CD4-positive, alpha-beta T cell treated with Interferon gamma for 1 hour (primary cell): ENCODE measurements at places on chromosomes 16 and 17.

GRCh38 chr16:86827521-86827920 is 249.2 kb downstream of the FOXL1 start:
- no peak for DNase-seq

DNA sequence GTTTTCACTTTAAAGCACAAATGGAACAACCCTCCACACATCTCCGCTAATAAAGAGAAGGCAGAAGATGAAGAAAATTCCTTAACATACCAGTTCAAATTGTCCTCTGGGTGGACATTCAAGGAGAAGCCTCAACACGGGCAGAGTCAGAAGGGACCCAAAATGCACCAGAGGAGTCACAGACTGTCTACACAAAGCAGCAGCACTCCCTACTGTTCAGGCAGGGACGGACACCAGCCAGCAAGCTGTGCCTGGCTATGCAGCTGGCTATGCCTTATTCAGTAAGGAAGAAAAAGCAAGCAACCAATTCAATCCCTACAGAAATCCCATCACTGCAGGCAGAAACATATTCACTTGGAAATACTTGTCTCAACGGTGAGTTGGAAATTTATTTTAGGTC is 8.1 kb downstream of the DNAJC7 start:
- no peak for DNase-seq

GRCh38 chr17:64006361-64007088 is 8.4 kb downstream of the PRR29 start:
- no peak for DNase-seq

- DNase-seq, result no peak
These were observed 554 bp downstream of the MTSS2 start for GRCh38 chr16:70685061-70685937.

DNA sequence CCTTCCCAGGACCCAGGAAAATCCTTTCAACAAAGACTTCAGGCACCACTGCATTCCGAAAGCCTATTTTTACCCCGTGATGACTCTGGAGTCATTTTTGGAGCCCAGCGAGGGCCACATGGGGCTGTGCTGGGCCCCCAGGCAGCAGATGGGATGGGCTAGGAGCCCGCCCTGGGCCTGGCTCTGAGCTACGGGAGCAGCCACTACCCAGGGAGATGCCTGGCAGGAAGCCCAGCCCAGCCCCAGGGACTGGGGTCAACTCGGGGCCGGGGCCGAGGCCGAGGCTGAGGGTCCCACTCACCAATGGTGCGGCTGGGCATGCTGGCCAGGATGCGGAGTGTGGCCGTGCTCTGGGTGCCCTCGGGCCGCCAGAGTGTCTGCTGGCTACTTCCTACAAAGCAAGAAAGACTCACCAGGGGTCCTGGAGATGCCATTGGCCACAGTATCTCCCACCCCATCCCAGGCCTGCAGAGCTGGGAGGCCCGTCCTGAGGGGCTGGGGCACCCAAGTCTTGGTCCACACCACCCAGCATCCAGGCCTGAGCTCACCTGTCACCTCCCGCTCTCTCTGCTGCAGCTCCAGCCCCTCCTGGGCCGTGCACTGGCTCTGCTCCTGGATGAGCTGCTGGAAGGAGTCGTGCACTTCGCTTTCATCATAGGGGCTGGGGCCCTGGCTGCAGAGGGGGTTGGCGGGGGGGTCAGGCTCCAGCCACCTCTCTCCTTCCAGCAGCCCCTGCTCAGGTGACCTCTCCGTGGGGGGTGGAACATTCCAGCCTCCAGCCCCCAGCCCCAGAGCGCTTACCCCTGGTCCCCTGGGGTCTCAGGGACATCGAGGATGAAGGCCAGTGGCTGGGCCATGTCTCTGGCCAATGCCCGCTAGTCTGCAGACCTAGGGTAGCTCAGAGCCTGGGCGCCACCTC is 2.3 kb downstream of the TMC6 start:
- no peak for DNase-seq

GRCh38 chr17:2396568-2397246 is 4.2 kb downstream of the MNT start:
- DNase-seq, result peak; percentile 88

DNA sequence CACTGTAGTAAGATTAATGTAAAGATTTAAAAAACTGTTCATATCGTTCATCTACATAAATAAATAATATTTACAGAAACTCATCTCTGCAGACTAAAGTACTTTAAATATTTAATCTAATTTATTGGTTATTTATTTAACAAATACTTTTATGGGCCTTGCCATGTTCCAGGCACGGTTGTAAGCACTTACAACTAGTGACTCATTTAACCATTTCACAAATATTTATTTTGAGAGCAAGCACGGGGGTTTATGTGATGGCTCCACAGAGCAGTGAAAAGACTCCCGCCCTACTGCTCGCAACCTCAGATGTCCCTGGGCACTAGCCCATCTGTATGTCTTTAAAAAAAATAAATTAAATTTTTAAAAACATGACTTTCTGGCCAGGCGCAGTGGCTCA is 575.9 kb downstream of the WWOX start:
- no peak for DNase-seq

GRCh38 chr17:72405662-72406230 is 284.9 kb downstream of the SOX9 start:
- no peak for DNase-seq

GRCh38 chr17:31579265-31579664 is 187.8 kb downstream of the RAB11FIP4 start:
- no peak for DNase-seq

DNA sequence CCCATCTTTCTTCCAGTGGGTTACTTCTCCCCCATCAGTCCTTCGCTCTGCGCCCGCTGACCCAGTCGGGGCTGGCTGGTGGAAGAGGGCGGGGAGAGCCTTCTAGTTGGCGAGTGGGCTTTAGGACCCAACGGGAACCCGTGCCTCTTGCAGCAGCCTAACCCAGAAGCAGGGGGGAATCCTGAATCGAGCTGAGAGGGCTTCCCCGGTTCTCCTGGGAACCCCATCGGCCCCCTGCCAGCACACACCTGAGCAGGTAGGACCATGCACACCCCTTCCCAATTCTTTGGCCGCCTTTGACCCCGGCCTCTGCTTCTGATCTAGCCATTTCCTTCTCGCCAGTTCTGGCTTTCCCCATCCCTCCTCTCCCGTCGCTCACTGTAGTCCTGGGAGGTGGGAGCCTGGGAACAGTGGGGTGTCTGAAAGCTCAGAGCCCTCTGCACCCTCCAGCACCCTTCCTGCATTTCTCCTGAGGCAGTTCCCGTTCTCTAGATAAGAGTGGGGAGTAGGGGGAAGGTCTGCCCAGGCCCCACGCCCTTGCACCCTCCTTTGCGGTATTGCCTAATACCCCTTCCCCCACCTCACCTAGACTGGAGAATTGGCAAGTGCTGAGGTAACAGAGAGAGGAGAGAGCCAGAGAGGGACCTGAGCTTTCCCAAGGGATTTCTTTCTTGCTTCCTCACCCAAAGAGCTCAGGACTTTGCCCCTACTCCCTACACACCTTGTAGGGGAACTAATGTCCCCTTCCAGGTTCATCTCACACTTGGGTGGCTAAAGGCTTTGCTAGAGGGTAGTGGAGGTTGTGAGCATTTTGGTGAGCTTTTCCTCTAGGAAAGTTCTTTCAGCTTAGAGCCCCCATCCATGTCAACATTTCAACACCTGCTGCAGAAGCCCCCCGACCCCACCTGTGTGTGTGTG is at the start of gene RARA:
TSS of gene RARA (plus strand) at position 150 of the 918 bp plus-strand sequence. CDS start 22,039 bp downstream, outside the sequence.
- peak; percentile 34 for DNase-seq

GRCh38 chr17:73462823-73463222 is 151.0 kb upstream of the CDC42EP4 start:
- no peak for DNase-seq

DNA sequence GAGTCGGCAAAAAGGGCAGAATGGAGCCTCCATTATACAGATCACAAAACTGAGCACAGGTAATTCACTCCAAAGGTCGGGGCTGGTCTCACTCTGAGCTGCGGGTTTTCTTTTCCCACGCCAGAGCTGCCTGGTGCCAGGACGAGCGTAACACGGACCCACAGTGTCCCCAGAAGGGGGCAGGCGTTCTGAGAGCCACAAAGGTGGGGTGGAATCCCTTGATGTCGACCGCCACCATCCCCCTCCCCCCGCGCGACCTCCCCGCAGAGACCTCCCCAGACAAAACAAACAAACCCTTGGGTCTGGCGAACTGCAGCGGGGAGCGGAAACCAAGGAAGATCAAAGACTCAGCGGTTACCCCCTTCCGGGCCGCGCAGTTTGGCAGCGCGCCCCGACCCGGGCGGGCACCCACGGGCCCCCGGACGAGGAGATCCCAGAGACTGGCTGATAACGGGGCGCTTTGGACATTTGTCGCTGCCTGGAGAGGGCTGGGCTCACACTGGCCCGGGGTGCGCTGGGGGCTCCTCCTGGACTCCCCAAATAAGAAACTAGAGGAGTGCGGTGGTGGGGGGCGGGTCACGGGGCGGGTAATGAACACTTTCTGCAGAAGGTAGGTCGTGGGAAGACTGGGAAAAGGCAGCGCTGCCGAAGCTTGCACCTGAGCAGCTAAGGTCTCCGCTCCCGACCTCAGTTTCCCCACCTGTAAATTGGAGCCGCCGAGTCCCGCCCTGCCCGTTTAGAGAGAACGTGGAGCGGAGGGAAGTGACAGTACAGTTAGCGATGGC is 664 bp upstream of the NKD1 start:
- DNase-seq, result peak; percentile 89

DNA sequence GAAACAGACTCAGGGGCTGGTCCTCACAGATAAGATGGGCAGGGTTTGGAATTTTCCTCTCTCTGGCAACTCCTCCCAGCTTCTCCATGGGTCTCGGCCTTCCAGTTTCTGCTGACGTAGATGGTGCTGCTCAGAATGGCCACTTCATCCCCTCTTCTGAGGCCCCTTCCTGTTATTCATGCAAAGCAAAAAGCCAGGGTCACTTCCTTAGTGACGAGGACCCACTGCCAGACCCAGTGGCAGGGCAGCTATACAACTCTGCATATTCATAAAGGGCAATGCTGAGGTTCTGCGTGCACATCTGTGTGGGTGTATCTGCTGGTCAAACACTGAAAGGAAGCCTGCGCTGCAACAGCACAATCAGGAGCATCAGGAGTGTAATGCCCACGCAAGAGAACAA is 108.8 kb downstream of the WSCD1 start:
- no peak for DNase-seq

DNA sequence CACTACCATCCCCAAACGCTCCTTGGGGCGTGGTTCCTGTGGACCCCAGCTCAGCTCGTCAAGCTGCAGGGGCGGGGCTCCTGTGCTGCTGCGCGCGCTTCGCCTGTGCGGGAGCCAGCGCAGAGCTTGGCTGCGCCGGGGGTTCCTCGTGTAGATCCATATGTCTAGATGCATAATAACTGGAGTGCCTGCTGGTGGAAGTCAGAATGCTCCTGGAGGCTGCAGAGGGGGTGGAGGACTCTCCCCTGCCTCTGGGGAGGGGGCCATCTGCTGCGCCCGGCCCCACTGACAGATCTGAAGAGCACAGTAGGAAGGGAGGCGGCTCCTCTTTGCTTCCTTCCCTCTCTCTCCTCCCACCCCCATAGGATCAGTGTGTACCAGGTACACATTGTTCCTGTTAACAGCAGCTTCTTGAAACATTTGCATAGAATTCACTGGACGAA is 4.6 kb downstream of the RASD1 start:
- DNase-seq, result no peak

- peak; percentile 74 for DNase-seq
These were observed 20.6 kb downstream of the ADAM11 start for GRCh38 chr17:44779211-44780025.

GRCh38 chr17:29210879-29211278 is 30.7 kb upstream of the MYO18A start:
- DNase-seq, result no peak

DNA sequence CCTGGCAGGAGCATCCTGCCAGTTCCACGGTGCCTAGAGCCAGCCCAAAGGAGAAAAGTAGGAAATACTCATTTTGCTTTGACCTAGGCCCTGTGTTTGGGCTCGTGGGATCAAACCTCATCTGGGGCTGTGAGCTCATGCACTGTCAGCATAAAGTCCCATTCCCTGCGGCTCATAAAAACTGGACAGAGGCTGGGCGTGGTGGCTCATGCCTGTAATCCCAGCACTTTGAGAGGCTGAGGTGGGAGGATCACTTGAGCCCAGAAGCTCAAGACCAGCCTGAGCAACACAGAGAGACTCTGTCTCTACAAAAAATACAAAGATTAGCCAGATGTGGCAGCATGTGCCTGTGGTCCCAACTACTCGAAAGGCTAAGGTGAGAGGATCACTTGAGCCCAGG is 17.9 kb downstream of the ATP6V0D1 start:
- DNase-seq, result no peak

- no peak for DNase-seq
These were observed 66.8 kb upstream of the FA2H start for GRCh38 chr16:74841469-74841868.
